Activated CD8-positive, alpha-beta T cell treated with anti-CD3 and anti-CD28 coated beads for 36 hours (primary cell): ENCODE measurements at places on chromosomes 7 and 10.

DNA sequence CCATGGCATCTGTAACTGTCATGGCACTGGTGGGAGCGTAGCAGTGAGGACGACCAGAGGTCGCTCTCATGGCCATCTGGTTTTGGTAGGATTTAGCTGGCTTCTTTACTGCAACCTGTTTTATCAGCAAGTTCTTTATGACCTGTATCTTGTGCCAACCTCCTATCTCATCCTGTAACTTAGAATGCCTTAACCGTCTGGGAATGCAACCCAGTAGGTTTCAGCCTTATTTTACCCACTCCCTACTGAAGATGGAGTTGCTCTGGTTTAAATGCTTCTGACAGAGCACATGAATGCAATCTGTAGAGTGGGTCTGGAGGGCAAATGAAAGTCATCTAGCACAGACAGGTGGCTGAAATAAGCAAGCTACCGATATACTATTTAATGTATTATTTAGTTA lies 55.3 kb upstream of the OPN4 start:
- DNase-seq, result no peak

DNA sequence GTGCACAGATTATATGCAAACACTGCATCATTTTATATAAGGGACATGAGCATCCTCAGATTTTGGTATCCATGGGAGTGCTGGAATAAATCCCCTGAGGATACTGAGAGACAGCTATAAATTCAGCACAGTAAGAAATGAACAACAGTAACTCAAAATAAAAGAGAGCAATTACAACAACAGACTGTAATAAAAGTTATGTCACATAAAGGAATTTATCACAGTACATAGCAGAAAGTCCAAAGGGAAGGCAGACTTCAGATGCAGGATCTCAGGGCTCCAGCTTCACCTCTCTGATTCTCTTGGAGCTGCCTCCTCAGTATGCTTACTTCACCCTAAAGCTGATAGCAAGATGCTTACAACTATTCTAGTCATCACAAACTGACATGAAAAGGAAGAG lies 43.9 kb upstream of the STRIP2 start:
- DNase-seq, result no peak

- no peak for DNase-seq
Measured at GRCh38 chr10:51629934-51630639, 69.3 kb downstream of the CSTF2T start.

DNA sequence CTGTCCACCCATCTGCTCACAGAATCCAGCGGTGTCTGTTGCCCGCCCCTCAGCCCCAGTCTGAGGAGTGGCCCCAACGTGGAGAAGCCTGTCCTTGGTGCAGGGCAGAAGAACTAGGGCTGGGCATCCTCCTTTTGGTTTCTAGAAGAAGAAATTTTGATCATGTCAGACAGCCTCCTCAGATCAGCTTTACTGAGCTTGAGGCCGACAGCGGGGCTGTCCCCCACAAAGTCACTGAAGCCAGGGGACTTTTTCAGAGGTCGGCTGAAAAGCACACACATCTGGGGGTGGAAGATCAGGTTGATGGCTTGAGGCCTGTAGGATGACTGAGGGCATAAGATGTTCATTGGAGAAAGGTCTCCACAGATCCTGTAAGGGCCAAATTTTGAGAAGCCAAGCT lies 767.9 kb downstream of the GRID1 start:
- DNase-seq, result no peak

- no peak for DNase-seq
Measured at GRCh38 chr10:129207297-129207696, 259.7 kb upstream of the MGMT start.

GRCh38 chr10:3199488-3199887 lies 26.9 kb upstream of the PITRM1 start:
- no peak for DNase-seq
